ENCODE measurements at places on chromosomes 2 and 18.

GRCh38 chr2:238247841-238248453, 8.1 kb upstream of the HES6 start:
- no peak for DNase-seq

DNA sequence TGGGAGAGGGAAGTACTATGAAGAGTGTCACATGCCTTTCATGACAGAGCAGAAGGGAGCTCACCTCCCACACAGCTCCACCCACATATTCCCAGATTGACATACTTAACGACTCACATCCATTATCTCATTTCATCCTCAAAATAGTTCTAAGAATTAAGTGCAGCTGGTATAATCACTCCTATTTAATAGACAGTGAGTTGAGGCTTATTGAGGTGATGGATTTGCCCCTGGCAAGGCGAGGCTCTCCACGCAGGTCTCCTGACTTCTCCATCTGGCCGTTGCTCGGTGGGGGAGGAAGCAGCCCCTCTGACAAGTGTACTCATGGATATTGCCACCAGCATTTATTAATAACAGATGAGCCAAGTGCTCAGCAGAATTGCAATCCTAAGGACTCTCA, 81.4 kb downstream of the TGOLN2 start:
- DNase-seq = peak; percentile 12

- DNase-seq = no peak
Measured at GRCh38 chr18:39835303-39836030, 2119.6 kb upstream of the PIK3C3 start.

DNA sequence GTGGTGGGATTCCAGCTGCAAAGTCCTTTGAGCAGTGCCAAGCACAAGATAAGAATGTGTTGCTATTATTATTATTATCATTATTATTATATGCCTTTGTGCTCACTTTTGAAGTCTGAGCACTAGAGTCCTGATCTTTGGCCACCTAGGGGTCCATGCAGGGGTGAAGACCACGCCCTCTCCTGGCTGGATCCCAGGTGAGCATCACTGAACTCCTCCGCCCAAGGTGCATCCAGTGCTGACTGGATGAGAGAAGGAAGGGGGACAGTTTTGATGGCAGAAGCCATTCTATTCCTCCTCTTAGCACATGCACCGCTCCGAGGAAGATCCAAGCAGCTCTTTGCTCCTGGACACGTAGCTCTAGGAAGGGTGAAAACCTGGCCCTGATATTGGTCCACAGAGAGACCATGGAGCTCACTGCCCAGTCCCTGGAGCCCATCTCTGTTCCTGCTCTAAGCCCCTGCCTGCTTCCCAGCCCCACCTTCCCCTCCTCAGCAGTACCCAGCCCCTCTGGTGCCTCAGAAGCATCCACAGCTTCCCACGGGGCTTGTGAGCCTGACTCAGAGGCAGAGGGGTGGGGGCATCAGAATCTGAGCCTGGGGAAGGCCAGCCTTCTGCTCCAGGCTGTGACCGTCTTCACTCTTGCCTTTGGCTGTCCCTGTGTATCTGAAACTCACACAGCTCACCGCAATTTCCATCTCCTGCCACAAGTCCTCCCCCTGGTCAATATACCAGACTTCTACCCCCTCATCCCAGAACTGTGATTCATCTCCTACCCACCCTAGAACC, 45.4 kb downstream of the MCFD2 start:
- DNase-seq = no peak

DNA sequence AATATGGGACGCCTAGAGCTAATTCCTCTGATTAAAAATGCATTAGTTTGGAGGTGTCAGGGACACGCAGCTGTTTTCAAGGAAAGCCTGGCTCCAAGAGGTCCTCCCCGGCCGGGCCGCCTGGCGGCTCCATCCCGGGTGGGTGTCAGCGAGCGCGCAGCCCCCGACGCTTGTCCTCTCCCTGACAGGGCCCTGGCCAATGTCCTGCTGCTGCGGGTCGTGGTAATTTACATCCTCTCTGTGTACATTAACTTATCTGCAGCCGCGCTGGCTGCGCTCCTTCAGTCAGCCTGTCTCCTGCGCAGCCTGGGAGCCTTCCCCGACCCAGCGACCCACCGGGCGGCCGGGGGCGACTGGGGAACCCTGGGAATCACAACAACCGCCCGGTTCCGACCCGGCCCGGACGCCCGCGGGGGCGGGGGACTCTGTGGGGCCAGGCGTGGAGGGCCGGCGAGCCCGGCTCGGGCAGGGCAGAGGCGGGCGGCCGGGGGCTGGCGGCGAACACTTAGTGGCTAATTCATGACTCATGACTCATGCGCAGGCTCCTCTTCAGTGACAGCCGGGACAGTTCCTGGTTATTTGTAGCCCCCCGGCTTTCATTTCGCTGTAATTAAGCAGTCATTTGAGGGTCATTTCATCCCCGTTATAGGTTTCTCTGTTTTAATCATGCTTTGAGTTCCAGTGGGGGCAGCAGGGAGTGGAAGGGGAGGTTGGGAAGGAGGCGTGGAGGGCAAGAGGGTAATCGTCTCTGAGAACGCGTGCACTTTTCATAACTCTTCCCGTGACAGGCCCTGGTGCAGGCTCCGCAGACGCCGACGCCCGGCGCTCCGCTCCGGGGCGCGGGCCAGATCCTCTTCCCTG, 141.9 kb upstream of the CTAGE1 start:
- no peak for DNase-seq

DNA sequence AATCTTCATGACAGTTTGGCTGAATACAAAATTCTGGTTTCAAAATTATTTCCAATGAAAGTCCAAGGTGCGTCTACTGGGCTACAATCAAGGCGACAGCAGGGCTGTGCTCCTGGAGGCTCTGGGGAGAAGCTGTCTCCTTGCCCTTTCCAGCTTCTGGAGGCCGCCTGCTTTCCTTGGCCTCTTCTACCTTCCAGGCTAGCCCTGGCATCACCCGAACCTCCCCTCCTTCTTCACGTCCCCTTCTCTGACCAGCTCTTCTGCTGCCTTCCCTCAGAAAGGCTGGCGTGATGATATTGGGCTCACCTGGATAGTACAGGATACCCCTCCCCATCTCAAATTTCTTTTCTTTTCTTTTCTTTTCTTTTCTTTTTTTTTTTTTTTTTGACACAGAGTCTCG, 115.5 kb downstream of the KCNF1 start:
- DNase-seq = no peak

- DNase-seq = no peak
Measured at GRCh38 chr18:5388896-5389295, 93.4 kb upstream of the ZBTB14 start.

- DNase-seq = no peak
Measured at GRCh38 chr2:148979164-148979918, 59.2 kb upstream of the LYPD6B start.
